ENCODE measurements at places on chromosomes 1 and 21.
A peak's percentile ranks its signal among the peaks of the same experiment; 100 is the strongest.

GRCh38 chr21:42414928-42415769, 11.4 kb downstream of the UBASH3A start:
- DNase-seq = no peak

DNA sequence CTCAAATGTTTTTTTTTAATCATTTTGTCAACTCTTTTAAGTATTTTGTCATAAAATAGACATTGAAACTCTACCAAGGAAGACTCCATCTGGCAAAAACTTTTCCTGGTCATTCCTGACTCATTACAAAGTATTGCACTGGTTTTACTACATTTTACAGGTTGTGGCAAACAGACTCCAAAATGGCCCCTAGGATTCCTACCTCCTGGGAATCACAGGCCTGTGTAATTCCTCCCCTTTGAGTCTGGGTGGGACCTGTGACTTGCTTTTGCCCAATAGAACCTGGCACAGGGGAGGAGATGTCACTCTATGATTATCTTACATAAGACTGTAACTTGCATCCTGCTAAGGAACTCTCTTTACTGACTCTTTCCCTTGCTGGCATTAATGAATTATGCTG, 123.6 kb upstream of the KCNJ6 start:
- DNase-seq = no peak

GRCh38 chr1:213720032-213720431, 267.7 kb upstream of the PROX1 start:
- DNase-seq = no peak

DNA sequence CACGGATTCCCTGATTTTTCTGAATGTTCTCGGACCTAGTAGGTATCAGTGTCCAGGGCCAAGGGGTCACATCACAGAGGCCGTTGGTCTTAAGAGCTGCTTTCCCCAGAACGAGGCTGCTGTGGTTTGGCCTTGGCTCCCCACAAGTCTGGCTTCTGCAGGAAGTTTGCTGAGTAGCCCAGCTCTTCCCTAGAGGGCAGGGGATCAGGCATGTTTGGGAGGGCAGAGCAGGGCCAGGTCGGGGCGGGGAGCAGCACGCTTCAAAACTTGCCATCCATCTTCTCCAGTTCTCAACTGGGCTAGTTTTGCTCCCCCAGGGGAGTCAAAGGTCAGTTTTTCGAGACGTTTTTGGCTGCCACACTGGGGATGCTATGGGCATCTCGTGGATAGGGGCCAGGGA, 37.0 kb downstream of the MAN1C1 start:
- no peak for DNase-seq

- DNase-seq = no peak
Observed at GRCh38 chr21:45719177-45719802, 75.8 kb downstream of the PCBP3 start.

DNA sequence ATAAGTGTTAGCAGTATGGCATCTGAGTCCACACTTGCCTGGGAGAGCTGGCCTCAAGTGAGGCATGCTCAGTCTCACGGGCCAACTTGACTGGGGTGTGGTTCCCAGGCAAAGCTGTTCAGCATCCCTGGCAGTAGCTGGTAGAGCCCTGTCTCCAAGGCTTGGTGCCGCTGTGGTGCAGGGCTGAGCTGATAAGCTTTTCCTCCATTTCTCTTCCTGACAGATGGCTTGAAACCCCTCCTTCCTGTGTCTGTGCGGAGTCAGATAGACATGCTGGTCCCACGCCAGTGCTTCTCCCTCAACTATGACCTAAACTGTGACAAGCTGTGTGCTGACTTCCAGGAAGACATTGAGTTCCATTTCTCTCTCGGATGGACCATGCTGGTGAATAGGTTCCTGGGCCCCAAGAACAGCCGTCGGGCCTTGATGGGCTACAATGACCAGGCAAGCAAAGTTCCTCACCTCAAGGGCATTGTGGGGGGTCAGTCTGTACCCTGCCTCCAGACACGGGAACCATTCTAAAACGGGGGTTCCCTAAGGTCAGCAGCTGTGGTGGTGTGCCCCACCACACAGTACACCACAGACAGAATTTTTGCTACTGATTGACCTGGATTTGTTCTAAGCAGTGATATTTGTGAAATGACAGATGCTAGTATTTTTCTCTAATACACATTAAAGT, 13.7 kb upstream of the MIIP start:
- DNase-seq = no peak

DNA sequence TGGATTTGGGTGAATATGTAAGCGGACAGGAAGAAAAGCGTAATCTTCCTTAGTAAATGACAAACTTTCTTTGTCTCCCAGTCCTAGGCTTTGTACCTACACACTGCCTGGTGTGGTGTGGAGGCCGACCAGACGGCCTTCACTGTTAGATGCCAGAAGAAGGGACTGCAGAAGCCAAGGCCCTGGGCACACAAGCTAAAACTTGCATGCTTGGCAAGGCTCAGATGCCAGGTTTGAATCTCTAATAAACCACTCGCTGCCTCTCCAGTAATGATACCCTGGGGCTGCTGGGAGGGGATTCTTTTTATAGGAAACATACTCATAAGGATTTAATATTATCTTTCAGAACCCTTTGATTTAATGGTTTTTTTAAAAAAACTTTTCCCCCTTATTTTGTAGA, 263.8 kb downstream of the PTPRC start:
- DNase-seq = no peak

DNA sequence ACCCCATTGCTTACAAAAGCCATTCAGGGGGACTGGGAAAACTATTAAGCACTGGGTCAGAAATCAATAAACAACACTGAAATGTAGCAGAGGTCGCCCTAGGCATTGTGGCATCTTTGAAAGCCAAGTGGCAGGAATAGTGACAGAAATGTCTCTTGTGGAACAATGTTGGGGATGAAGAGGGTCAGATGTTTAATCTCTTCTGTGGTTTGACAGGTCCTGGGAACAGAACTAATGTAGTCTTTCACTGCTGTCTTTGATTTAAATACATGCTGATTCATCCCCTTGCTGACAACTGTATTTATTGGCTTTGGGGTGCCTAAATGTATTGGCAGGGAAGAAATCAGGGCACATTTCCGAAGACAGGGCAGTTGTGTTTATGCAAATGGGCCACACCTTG, 194.8 kb downstream of the ATG4C start:
- DNase-seq = no peak

- DNase-seq = peak; percentile 50
Observed at GRCh38 chr1:182446033-182446669, 3.8 kb upstream of the RGSL1 start.

DNA sequence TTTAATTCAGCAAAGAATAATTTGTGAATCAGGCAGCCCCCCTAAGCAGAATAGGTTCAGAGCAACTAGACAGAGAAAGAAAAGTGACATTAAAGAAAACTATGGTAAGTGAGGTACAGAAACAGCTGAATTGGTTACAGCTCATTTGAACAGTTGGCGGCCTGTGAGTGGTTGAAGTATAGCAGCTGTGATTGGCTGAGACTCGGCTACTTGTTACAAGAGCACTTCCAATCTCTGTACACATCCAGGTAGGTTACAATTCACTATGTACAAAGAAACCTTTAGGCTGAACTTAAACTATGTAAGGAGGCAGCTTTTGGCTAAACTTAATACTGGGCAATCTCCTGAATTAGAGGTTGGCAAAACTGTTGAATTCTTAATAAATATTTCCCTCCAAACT, 171.1 kb upstream of the LHX8 start:
- no peak for DNase-seq

DNA sequence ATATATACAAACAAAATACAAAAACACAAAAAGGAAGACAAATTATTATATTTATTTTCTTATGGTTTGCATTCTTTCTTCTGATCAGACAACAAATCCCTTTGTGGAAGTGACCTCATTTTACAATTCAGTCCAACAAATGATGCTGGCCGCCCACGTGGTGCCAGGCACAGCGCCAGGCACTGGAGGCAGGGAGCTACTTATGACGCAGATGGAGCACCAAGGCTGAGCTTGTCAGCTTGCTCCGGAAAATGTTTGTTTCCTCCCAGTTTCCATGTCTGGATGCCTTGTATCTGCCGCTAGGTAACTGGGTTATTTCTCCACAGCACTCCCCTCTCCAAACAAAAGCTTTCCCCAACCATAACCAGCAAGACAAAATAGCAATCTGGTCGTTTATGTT, 30.7 kb upstream of the CD34 start:
- no peak for DNase-seq

DNA sequence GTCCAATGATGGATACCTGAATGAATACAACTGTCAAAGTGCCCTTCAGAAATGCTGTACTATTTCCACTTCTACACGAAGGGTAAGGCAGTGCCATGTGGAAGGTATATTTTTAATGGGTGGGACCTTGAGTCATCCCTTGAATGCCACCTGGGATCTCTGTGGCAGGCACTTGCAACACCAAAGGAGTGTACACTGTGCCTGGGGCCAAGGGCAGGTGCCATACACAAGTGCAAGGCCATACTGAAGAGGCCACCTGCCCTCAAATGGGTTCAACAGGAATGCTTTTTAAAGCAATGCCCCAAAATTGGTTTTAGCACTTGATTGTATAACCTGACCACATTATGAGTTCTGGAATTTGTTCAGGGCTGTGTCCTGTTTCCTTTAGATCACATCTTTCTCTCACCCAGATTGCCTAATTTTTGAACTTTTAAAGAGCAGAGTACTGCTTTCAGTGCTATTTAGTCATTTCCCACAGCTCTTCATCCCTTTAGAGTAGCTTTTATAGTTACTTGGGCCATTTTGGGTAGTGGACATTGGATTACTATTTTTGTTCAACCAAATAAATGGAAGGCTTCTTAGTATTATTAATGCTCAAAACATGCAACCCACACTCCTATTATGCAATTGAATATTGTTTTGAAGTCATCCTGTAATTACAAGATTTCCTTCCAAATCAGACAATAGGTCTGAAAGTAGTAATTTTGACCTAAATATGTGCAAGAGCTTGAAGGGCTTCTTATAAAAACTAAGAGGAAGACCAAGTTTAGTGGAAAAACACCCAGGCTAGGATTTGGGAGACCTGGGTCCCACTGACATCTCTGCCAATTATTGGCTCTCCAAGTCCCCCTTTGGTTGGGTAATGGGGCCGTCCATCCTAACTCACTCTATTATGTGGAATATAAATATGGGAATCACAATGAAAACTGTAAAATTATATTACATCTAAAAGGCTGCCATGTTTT, 57.2 kb downstream of the LEPR start:
- DNase-seq = no peak
